ENCODE measurements at places on chromosomes 4 and X.
A peak's percentile ranks its signal among the peaks of the same experiment; 100 is the strongest.

DNA sequence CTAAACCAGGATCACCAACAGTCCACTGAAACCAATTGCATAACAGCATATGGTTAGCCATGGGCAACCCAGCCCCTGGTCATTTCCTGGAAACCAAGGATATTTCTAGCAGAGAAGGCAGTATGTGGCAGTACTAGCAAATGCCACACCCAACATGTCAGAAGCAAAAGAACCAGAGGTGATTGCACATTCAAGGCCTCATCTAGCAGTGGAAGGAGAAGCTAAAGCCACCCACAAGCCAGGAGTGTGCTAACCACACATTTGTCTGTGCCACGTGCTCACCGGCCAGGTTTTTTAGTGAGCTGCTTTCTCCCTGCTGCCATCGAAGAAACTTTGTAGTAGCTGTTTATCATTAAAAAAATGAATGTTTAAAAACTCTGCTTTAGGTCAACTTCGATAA is 42.0 kb downstream of the TEC start:
- DNase-seq: no peak

DNA sequence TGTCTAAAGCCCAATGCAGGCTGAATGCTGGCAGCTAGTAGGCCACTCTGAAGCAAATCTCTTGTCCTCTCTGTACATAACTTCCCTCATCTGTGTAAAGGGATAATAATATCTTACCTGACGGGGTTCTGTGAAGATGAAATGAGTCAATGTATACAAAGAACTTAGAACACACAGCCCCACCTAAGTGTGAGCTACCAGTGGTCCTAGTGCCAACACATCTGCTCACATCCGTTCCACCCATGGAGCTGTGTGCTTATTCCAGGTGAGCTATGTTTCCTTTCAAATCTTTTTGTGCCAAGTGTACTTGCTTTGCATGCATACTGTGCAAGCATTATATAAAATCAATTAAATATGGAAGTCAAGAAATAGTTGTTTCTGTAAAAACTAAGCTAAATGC is 116.4 kb downstream of the TSPAN5 start:
- no peak for DNase-seq

GRCh38 chrX:8390771-8391170 is 73.9 kb upstream of the VCX3B start:
- DNase-seq: no peak

- DNase-seq: no peak
Observed at GRCh38 chr4:44147571-44148075, 301.0 kb downstream of the KCTD8 start.

DNA sequence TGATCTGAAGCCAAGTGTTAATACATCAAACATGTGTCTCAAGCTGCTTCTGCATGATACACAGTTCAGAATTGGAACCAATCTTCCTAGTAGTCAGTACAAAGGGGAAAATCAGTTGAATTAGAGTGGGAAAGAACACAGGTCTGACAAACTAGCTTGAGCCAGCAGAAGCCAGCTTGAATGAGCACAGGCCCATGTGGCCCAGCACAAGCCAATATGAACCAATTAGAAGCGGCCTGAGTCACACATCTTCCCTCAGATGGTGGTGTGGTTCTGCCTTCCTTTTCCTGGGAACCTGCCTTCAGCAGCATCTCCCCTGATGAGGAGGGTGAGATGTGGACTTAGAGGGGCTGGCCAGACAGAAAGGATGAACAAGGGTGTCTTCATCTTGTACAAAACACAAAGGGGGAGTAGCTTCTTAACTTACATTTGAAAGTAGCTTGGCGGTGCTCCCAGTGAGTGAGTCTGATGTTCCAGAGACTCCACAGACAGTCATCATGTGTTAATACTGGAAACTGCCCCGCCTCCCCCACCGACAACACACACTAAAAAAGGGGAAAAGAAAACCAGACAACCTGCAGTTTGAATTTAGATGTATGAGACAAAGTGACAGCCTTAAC is 72.0 kb downstream of the FRMPD4 start:
- DNase-seq: peak; percentile 53
